Germinal center (tissue), 1 donor: ENCODE measurements at places on chromosomes 16 and 17.

DNA sequence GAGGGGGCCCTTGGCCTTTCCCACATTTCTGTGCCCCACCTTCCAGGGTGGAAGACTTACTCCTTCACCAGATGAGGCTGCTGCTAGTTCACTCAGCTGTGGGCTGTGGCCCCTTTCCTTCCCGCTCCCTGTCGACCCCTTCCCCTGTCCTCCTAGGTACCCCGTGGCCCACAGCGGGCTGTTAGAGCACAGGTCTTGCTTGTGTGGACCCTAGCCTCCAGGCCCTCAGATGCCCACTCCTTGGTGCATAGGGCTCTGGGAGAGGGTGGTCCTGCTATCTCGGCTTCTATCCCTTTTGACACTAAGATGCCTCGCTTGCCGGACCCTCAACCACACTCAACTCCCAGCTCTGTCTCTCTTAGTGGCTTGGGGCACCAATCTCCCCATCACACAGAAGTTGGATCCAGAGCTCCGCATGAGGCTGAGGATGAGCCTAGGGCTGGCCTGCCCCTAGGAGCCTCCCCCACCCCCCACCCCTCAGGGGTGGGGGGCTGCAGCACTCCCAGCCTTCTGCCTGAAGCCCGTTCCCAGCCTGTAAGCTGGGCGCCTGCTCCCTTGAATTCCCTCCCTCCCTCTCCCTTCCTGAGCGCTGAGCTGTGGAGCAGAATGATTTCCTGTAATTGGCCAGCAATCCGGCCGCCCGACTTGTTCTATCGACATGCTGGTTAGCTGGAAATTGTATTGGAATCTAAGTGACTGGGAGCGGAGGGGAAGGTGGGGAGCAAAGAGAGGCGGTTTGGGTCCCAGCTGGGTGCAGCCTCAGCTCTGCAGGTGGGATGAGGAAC lies 30.9 kb downstream of the DCAKD start:
- DNase-seq, result no peak

DNA sequence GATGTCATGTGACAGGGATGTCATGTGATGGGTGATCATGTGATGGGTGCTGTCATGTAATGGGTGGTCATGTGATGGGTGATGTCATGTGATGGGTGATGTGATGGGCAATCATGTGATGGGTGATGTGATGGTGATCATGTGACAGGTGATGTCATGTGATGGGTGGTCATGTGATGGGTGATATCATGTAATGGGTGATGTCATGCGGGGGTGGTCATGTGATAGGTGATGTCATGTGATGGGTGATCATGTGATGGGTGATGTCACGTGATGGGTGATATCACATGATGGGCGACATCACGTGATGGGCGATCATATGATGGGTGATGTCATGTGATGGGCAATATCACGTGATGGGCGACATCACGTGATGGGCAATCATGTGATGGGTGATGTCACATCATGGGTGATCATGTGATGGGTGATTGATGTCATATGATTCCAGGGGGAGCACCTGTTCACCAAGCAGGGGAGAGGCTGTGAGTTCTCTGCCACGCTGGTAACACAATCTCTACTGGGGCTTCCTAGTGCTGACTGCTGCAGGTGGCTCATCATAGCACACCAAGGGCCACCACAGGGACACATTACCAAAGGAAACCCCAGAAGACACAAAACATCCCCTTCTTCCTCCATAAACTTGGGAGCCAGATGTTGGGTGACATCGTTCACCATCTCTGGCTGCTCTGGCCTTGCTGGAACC lies 16.5 kb downstream of the CD300LB start:
- no peak for DNase-seq

DNA sequence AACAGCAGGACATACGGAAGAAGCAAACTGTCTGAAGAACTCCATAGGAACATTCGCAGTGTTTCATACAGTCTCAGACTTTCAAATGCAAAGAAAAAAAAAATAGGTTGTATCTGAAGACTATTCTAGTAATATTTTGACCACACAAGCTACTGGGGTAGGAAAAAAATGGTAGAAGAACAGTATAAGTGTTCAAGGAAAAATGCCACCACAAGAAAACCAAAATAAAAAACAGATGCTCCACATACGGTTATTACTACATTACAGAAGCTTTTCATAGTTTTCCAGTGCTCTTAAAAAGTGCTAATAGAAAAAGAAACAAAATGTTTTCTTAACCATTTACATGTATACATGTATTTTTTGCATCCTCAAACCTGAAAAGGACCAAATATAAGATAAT lies 3.7 kb downstream of the NCOR1 start:
- DNase-seq, result no peak

DNA sequence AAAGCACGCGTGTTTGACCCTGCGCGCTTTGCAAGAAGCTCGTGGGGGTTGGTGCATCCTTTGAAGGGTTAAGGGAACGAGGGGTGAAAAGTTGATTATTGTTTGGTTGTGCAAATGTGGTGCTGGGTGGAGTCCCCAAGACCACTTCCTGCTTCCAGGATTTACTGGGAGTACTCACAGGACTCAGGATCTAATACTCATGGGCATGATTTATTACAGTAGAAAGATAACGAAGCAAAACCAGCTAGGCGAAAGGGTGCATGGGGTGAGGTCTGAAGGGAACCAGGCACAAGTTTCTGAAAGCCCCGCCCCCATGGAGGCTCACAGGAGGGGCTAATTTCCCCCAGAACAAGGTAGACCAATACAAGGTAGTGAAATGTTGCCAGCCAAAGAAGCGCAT lies 58.8 kb downstream of the RPTOR start:
- no peak for DNase-seq

GRCh38 chr16:53737552-53737951 lies 33.6 kb downstream of the FTO start:
- no peak for DNase-seq

DNA sequence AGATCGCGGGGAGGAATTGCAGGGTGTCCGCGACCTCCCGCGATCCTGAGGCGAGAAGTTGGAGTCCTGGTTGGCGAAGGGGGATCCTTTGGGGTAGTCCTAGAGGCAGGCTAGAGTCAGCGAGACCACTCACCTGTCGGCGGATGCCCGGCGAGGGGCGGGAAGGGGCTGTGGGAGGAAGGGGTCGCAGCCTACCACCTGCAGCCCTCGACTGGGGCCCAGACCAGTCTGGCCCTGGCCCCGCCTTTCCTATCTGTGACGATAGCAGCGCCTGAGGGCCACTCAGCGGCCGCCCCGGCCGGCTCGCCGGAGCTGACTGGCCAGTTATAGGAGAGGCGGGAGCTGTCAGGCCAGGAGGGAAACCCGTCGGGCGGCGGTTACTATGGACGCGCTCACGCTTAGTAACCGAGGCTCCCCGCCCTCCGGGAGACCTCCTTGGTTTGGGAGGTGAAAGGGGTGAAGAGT lies at the start of gene TEKT3:
Gene TEKT3 (minus strand): TSS at position 213 of the 465 bp plus-strand sequence. CDS start 10,012 bp downstream, outside the sequence.
- no peak for DNase-seq

DNA sequence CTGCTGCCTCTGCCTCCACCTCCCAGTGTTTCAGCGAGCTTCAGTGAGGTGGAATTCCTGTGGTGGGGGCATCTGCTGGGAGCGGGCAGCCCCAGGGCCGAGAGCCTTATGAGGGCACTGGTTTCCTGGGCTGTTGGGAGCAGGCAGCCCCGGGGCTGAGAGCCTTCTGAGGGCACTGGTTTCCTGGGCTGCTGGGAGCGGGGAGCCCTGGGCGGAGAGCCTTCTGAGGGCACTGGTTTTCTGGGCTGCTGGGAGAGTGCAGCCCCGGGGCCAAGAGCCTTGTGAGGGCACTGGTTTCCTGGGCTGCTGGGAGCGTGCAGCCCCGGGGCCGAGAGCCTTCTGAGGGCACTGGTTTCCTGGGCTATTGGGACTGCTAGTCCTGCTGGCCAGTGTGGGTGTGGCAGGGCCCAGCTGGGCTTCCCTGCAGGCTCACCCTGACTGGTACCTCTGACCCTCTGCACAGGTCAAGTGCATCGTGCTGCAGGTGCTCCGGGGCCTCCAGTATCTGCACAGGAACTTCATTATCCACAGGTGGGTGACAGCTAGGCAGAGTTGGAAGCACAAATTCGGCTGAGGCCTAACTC lies 5.6 kb downstream of the CDK10 start:
- no peak for DNase-seq

DNA sequence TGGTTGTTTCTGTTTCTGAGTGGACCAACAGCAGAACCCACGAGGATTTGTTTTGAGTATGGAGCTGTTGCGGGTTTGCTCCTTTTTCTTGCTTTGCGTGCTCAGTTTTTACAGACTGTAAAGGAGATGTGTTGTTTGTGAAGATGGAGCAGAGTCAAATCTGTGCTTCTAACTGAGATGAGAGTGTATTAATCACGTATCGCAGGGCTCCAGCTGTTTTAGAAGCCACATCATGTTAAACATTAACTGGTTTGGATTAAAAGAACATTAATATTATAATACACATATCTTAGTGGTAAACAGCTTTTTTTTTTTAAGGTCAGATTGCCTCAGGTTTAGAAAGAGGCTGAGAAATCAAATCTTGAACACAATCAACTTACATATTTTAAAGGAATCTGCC lies 69.4 kb downstream of the YPEL2 start:
- no peak for DNase-seq

DNA sequence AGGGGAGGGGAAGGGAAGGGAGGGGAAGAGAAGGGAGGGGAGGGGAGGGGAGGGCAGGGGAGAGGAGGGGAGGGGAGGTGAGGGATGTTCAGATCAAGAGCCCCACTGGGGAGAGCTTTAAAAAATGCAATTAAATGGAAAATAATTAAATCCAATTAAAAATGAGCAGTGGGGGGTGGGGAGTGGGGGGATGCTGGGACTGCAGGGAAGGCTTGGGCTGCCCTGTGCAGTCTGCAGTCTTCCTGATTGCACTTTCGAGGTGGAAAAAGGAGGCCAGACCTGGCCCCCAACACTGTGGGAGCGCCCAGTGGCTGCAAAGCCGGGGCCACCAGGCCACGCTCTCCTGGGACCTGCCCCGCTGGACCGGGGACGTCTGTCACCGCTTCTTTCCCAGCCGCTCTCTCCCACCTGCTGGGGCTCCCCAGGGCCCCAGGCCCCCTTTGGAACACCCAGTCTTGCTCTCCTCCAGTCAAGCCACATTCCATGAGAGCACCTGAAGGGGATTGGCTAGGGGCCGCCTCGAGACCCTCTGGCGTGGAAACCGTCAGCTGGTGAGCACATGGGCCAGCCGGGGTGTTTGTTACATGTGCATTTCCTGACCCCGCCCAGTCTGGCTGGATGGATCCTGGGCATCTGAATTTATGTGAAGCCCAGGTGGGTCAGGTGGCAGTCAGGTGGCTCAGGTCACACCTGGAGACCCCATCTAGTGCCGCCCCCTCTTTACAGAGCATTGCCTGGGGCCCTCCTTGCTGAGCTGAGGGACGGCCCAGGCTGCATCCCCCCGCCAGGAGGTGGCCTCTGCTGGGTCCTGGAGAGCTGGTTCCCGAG lies 37.6 kb upstream of the CBFA2T3 start:
- no peak for DNase-seq

DNA sequence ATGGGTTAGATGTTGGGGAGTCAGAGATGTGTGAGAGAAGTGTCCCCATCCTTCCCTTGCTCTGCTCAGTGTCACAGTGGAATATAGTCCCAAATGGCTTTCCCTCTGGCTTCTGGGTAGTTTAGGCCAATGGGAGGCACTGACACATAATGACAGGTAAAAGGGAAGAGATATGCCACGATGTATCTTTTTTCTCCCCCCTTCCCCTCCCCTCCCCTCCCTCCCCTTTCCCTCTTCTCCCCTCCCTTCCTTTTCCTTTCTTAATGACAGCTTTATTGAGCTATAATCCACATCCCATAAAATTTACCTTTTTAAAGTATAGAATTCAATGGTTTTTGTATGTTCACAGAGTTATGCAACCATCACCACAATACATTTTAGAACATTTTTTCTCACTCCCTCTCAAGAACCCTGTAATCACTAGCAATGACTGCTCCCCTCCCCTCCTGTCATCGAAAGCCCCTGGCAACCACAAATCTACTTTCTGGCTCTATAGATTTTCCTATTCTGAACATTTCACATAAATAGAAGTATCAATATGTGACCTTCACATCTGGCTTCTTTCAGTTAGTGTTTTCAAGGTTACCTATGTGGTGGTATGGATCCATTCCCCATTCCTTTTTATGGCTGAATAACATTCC lies 617 bp upstream of the CCR7 start:
- DNase-seq, result no peak

DNA sequence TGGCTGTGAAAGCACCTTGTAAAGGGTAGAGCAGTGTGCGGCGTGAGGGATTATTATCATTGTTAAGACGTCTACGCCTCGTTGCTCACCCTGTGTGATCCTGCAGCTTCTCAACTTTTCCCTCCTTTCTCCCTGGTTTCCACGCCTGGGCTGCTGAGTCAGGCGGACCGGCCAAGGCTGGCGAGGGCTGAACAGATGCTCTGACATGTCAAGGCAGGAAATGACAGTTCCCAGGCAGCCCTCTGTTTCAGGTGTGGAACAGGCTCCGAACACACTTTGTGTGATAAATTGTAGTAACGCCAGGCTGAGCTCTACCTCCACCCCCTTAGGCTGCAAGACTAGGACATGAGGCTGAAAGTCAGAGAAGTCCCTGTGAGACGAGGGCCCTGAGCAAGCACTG lies 46.0 kb upstream of the TBX2 start:
- no peak for DNase-seq

DNA sequence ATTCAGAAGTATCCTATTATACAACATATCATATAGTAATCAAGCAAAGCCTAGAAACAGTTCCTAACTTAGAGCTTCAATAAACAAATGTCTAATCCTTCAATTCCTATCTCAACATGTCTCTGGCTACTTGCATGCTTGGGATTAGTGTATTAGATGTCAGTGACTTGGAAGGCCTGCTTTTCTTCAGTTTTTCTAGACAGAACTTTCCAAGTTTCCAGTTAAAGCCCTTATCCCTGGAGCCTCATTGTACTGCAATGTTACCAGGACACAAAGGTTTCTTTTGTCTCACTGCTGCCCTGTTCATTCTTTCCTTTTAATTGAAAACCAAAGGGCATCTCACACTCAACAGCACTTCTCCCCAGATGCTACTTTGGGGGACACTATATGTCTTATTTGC lies 16.5 kb downstream of the PSME3IP1 start:
- no peak for DNase-seq

GRCh38 chr16:30060836-30061554 lies 4.6 kb upstream of the ALDOA start:
- DNase-seq, result no peak

GRCh38 chr16:9534759-9535158 lies 443.3 kb downstream of the HAPSTR1 start:
- no peak for DNase-seq

- no peak for DNase-seq
These were observed 1.1 kb upstream of the NME2 start for GRCh38 chr17:51164911-51165679.

GRCh38 chr16:87227296-87227951 lies 89.8 kb downstream of the C16orf95 start:
- DNase-seq, result no peak
